ENCODE measurements at places on chromosomes 13 and 19. TPM values are rescaled to one million over a fixed set of nuclear protein-coding genes. Genes with fewer than 3 reads are reported as not detected.

DNA sequence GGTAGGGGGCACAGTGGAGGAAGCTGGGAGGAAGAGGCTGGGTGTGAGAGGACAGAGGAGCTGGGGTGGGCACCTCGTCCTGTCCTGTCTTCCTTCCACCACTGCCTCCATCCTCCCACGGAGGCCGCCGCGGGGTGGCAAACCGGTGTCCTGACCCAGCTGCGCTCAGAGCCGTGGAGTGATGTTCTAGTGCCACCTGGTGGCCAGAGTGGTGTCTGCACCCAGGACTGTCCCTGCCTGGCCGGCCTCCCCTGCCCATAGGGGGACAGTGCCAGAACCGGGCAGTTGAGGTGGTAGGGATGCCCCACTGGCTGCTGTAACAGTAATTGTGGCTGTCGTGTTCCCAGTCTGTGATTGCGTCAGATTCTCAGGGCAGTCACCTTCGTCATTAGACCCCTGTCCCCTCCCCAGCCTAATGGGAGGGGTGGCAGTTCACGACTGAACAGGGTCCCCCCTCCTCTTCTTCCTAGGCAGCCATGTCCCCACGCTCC is 11.1 kb upstream of the ARRDC2 start:
- DNase-seq: peak; percentile 92

- DNase-seq: no peak
These were observed 169.2 kb upstream of the TSHZ3 start for GRCh38 chr19:31518216-31519020.

DNA sequence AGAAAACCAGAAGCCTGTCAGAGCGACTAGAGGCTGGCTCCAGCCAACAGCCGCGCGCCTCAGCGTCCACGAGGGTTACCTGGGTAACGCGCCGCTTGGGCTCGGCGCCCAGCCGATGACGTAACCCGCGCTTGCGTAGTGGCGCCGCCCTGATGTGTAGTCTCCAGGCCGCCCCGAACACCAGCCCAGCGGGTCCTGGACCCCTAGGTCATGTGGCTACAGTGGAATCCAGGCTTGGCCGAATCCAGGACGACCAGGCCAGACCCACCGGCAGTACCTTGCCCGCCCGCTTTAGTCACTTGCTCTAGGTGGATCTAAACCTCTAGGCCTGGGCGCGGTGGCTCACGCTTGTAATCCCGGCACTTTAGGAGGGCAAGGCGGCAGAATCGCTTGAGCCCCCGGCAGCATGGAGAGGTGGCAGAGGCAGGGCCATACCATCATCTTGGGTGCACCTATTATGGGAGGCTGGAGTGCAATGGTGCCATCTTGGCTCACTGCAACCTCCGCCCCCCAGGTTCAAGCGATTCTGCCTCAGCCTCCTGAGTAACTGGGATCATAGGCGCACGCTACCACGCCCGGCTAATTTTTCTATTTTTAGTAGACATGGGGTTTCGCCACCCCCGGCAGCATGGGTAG is 7.2 kb upstream of the ZNF606 start:
- peak; percentile 88 for DNase-seq

DDX39A gene
- total RNA-seq: 103 TPM

GRCh38 chr13:67161176-67161575 is 69.0 kb downstream of the PCDH9 start:
- DNase-seq: no peak

- no peak for DNase-seq
These were observed 17.0 kb downstream of the KL start for GRCh38 chr13:33033051-33033812.

- no peak for DNase-seq
These were observed 258.9 kb upstream of the PCDH9 start for GRCh38 chr13:67489016-67489415.

DNA sequence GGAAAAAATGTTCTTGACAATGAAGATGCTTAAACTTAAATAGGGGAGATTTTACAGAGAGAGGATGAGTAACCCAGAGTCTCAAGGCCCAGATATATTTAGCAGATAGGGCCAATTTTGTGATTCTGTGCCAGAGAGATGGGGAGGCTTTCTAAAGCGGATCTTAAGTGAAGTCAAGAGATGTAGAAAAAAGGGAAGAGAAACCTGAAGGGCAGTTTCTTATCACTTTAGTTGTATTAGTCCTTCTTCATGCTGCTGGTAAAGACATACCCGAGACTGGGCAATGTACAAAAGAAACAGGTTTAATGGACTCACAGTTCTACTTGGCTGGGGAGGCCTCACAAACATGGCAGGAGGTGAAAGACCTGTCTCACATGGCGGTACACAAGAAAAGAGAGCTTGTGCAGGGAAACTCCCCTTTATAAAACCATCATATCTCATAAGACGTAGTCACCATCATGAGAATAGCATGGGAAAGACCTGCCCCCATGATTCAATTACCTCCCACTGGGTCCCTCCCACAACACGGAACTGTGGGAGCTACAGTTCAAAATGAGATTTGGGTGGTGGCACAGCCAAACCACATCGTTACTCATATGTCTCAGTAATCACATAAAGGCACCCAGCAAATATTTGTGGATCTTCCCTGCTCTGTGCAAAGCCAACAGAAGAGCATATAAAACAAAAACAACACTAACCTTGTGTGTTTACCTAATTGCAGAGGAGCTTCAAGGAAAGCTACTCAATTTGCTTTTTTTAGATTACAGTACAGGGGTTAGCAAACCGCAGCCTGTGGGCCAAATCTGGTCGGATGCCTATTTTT is 102.6 kb upstream of the MYCBP2 start:
- DNase-seq: no peak

DNA sequence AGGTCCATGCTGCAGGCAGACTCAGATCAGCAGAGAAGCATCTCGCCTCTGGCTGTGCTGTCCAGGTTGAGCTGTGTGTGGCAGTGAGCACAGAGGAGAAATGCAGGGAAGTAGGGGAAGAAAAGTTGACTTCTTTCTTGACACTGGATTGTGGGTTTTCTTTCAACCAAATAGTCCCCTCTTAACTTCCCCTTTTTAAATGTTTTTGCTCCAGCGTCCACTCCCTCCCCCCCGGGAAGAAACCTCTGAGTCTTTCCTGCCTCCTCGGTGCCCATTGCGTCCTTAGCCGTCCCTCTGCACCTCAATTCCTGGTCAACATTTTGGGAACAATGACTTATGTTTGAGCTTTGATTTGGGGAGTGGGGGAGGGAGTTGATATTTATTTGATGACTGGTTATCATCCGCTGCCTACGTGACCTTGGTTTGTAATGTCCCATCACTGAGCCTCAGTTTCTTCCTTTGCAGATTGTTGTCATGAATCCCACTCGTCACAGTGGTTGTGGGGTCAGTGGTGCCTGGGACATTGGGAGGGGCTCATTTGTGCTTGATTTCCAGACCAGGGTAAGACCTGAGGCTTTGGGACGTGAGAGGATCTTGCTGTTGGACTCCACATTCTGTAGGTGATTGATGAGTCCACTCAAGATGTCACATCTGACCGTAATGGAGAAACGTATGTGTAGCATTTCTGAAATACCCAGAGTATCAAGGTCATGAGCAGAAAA is at the start of gene LILRB2:
LILRB2 (minus strand) TSS at position 104 of the 722 bp plus-strand sequence. CDS start 614 bp downstream, outside the sequence.
- DNase-seq: no peak

- DNase-seq: no peak
These were observed 109.5 kb upstream of the MIR17HG start for GRCh38 chr13:91238036-91238435.

DNA sequence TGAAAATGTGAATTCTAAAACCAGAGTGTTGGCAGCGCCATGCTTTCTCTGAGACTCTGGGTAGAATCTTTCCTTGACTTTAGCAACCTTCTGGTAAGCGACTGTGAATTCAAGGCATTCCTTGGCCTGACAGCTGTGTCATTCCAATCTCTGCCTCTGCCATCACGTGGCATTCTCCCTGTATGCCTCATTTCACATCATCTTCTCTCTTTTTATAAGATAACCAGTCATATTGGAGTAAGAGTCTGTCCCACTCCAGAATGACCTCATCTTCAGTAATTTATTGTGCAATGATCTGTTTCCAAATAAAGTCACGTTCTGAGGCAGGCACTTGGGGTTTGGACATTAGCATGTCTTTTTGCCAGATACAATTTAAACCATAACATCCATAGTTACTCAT is 103.4 kb upstream of the POSTN start:
- DNase-seq: no peak

- no peak for DNase-seq
These were observed 20.2 kb downstream of the KCTD12 start for GRCh38 chr13:76865996-76866503.

ZNF585A gene
- 12.5 TPM for total RNA-seq

- no peak for DNase-seq
These were observed 1676.9 kb downstream of the PCDH9 start for GRCh38 chr13:65553096-65553727.

CD209 gene
- not detected for total RNA-seq

GRCh38 chr13:24212674-24213073 is 52.2 kb downstream of the SPATA13 start:
- DNase-seq: no peak

DNA sequence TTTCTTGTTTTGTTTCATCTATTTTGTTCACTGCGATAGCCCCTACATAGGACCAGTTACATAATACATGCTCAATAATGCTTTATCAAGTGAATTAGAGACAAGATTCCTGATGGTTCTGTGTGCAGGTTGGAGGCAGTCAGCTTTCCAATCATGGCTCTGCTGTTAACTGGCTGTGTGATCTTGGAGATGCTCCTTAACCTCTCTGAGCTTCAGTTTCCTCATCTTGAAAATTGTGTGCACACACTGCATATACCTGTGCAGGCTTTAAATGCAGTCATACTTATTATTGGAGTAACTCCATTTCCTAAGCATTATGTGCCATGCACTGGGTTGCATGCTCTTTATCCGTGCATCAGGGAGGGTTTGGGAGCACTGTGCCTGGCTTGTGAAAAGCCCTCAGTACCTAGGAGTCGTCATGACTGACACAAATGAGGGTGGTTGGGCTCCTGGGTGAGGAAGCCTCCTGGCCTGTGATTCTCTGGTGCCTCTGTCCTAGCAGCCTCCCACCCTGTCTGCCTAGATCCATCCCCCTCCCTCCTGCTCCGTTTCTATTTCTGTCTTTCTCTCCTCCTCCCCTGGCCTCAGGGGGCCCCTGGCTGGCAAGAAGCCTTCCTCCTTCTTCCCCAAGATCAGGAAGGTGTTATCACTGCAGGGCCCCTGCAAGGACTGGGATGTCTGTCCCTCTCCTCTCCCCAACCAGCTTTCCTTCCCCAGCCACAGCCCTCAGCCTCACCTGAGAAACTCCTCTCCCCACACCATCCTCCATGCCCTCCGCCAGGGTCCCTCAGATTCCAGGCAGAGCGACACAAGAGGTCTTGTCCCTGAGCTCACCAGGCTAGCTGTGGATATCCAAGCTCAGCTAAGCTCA is 8.7 kb downstream of the IFNL1 start:
- DNase-seq: no peak

DNA sequence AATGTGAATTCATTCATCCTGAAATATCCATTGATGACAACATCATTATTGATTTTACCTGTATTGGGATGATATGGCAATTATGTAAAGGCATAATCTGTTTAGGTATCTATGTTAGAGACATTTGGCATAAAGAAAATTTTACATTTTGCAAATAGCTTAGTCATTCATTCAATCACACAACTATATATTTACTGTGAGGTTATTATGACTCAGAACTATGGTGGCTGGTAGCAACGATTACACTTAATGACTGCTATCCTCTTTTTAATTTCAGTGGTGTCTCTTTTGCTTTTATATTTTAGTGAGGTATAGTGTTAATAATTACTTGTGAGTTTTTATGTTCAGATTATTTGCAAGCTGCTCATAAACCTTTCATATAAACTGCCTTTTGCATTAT is 955.9 kb downstream of the SLITRK6 start:
- no peak for DNase-seq

- DNase-seq: peak; percentile 58
These were observed 38.6 kb downstream of the LIG4 start for GRCh38 chr13:108176685-108177274.

TMEM59L gene
- total RNA-seq: 92.3 TPM

ZNF787 gene
- total RNA-seq: 59.7 TPM

Data from glutamatergic neuron (in vitro differentiated cells).